ENCODE measurements at places on chromosomes 6 and 20. TPM values are rescaled to one million over a fixed set of nuclear protein-coding genes. Genes with fewer than 3 reads are reported as not detected.

DNA sequence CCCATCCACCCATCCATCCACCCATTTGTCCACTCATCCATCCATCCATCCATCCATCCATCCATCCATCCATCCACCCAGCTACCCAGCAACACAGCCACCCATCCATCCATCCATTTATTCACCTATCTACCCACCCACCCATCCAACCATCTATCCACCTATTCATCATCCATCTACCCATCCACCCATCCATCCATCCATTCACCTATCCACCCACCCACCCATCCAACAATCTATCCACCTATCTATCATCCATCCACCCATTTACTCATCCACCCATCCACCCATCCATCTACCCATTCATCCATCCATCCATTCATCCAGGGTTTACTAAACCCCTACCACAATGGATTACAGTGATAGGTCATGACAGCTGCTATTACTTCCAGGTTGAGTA, 7.4 kb downstream of the SERPINB1 start:
- no peak for DNase-seq

GRCh38 chr6:19299129-19299528, 538.0 kb upstream of the ID4 start:
- no peak for DNase-seq

DNA sequence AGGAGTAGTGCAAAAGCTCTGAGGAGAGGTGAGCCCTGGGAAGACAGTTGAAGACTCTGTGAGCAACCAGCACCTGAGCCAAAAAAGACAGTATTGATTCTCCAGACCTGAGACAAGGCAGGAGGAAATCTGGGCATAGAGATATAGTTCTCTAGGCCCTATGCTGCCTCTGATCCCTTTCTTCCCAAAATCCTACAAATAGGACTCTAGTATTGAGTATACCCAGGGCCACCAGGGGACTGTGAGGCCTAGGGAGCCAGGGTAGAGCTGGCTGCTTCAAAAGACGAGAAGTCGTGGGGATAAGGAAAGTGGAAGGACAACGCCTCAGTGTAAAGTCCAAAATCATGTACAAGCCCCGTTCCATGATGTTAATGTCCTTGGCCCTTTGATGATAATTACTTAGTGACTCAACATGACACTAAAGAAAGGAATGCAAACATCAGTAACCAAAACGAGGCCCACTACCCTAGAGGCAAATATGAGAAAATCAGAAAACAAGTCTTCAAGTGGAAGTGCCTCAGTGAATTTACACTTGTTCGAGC, 197.3 kb upstream of the PROKR2 start:
- DNase-seq: peak; percentile 58

- no peak for DNase-seq
These were observed 40.7 kb downstream of the PLCB4 start for GRCh38 chr20:9109566-9109965.

DNA sequence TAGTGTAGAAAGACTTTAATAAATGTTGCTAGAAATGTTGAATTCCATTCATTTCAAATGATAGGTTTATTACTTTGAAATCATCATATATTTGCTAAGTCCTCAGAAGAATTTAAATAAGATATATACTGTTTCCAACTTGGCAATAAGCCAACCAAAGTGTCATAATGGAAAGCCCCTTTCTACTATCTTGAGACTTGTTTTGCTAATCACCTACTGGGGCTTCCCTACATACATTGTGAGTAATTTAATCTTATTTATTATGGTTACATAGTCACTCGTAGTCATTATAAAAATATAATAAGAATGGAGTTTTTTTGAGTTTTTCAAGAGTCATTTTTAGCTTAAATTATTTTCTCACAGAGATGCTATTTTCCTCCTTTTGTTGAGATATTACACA, 20.7 kb downstream of the COL19A1 start:
- peak; percentile 3 for DNase-seq

GRCh38 chr20:49799698-49800097, 12.9 kb upstream of the SLC9A8 start:
- DNase-seq: no peak

DNA sequence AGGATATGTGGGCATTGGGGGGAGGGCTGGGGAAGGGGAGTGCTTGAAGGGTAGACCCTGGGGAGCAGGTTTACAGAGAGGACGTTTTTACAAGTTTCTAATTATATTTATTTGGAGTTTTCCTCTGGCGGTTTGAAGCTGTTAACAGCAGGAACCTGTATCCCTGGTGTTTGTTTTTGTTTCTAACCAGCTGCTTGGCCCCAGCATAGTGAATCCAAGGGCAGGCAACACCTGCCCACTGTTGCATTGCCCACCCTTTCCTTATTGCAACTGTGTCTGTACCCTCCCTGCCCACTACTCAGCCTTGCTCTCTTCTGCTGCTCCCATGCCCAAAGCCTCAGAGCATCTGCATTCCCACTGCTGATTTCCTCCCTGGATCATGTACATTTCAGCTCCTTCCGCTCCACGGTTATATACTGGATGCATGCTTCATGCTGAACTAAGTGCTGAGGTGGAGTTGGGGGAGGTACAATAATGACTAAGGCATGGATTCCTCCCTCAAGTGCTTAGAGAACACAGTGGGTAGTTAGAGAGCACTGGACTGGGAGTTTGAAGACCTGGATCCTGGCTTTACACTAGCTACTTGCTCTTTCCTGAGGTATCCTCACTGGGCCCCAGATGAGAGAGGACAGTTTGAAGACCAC, 6.0 kb downstream of the SCUBE3 start:
- peak; percentile 26 for DNase-seq

GRCh38 chr6:136160250-136160649, 89.9 kb downstream of the MTFR2 start:
- no peak for DNase-seq

DNA sequence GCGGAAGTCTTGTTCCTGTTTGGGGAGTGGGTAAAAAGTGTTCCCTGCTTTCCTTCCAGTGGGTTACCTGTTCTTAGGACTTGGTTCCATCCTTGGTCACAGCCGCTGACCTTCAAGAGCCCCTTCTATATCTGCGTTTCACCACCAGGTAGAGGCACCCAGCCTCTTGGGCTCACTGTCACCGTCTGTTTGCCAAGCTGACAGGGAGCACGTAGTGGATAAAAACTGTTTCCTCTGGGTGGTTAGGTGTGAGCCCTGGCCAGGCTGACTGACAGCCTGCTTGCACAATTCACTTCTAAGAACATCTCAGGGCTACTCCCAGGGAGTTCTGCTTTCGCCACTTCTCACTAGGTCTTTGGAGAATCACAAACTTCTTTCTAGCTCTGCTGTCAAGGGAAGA, 1.8 kb upstream of the JPH2 start:
- DNase-seq: no peak

GRCh38 chr20:1307571-1307971, 21.4 kb downstream of the SDCBP2 start:
- DNase-seq: no peak

DNA sequence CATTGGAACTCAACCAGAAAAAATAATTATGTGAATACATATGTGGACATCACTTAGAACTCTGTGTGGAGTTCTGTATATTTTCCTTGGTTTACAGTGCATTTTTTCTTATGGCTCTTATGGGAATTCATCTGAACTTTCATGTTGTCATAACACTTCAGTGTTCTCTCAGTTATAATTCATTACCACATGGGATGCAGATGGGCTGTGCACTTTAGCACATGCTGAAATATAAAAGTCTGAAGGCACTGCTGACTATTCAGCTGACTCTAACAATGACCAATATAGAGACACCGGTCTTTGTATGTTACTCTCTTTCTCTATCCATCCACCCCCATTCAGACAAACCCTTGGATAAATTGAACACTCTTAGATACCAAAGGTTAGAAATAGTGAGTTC, 29.3 kb downstream of the GRIK2 start:
- DNase-seq: no peak

DNA sequence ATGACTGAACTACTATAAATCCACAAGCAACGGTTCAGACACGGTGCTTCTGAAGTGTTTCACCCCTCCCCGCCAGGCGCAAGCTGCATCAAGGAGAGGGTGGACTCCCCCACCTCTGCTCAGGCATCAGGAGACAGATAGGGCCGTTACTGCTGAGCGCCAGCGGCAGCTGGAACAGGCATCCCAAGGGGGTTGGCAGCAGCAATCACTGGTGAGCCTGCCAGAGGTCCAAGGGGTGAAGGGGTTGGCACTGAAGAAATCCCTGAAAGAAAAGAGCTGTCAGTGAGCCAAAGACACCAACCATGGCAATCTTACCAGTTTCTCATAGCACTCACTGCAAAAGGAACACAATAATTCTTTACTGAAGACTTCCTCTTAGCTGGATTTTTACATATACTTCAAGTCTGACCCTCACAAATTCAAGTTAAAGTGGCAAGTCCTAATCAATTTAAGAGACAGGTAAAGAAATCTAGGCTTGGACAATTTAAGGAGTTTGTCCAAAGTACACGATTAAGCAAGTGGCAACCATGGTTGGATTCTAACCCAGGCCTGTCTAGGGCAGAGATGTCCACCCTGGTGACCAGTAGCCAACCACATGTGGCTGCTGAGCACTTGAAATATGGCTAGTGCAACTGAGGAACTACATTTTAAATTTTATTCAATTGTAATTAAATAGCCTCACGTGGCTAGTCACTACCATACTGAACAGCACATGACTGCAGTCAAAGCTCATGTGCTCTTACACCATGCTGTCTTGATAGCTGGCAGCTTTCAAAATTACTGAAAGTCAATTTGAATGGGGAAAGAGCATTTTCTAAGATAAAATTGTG, 21.7 kb upstream of the TBC1D20 start:
- DNase-seq: no peak

DNA sequence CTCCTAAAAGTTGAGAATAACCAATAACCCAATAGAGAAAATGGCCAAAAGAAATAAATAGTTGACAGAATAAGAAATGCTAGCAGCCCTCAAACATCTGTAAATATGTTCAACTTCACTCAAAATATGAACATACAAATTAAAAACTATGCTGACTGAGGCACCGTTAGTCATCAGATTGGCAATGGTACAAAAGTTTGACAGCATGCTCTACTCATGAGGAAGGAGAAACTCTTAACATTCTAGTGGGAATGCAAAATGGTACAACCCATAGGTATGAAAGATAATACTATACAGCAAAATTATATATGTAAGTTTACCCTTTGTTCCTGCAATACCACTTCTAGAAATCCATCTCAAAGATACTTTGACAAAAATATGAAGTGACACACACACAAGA, 1.6 kb upstream of the ZSCAN12 start:
- peak; percentile 41 for DNase-seq

DNA sequence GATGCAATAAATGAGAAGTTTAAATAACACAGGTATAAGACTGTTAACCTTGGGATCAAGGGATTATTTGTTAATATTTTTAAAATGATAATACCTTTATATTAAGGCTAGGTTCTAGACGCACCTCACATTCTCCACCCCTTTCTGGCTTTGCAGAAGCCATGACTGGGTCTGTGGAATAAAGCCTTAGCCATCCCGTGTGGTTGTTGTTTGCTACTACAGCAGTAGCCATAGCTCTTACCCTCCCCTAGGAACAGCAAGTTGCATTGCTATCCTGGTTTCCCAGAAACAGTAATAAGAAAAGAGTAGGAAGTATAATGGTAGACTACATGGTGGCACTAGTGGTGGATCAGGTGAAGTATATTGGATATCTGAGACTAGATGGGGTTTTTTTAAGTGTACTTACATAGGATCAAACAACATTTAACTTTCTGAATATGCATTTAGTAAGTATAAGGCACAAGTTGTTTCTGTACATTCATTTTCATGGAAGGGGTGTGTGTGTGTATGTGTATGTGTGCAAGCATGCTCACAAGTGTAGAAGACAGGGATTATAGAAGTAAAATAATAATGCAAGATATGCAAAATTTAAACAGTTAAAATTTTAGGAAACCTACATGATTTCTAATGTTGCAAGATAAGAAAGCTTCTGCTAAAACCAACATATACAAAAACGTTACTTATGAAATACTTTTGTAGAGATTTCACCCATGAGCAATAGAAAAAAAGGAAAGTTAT, 384.2 kb downstream of the PRKN start:
- peak; percentile 8 for DNase-seq

GRCh38 chr20:34452281-34452982, 63.8 kb upstream of the DYNLRB1 start:
- peak; percentile 81 for DNase-seq

DNA sequence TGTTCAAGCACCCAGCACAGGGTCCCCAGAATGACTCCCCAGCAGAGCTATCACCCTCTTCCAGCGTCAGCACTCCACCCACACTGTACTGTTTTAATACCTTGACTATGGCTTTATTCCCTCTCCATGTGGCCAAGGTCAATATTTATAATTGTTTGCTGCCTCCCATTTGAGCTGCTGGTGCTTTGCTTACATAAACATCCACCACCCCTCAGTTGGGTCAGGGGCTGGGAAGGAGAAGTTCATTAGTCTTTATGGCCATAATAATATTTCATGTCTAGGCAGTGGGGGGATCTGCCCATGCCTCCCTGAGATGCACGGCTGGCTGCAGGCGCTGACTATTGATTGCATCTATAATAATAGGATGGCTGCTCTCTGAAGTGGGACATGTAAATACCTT, 41.8 kb upstream of the SAYSD1 start:
- no peak for DNase-seq

SLC26A8 gene
- total RNA-seq: not detected

TAGAP gene
- total RNA-seq: not detected

OPRL1 gene
- 1.1 TPM for total RNA-seq

GINS1 gene
- total RNA-seq: 2.9 TPM

RAET1L gene
- total RNA-seq: not detected
